Inflammatory macrophage treated with lipopolysaccharide for 4 hours (primary cell): ENCODE measurements at places on chromosomes 13 and 19.

- DNase-seq, result no peak
These were observed 3.6 kb upstream of the SULT2B1 start for GRCh38 chr19:48548253-48548911.

DNA sequence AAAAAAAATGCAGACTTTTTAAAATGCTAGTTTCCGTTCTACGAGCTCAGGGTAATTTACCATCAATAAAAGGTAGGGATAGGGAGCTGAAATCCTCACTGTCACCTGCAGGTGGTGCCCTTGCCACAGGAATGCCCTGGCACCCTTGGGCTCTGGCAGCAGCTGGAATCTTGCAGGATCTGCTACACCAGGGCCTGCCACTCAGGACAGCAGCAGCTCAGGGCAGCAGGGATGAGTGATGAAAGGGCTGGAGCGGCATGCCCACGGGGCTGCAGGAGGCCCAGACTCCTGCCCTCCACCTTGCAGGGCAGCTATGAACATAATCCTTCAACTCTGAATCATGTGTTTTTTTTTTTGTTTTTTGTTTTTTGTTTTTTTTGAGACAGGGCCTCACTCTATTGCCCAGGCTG lies 54.0 kb downstream of the GNG7 start:
- DNase-seq, result peak; percentile 67

- peak; percentile 76 for DNase-seq
These were observed 28.4 kb downstream of the UBAC2 start for GRCh38 chr13:99228737-99229691.

GRCh38 chr13:43088093-43088511 lies 64.7 kb downstream of the DNAJC15 start:
- DNase-seq, result peak; percentile 63

GRCh38 chr13:99078017-99078771 lies 100.3 kb upstream of the DOCK9 start:
- no peak for DNase-seq

GRCh38 chr19:7930765-7931164 lies 4.8 kb upstream of the CTXN1 start:
- DNase-seq, result no peak

DNA sequence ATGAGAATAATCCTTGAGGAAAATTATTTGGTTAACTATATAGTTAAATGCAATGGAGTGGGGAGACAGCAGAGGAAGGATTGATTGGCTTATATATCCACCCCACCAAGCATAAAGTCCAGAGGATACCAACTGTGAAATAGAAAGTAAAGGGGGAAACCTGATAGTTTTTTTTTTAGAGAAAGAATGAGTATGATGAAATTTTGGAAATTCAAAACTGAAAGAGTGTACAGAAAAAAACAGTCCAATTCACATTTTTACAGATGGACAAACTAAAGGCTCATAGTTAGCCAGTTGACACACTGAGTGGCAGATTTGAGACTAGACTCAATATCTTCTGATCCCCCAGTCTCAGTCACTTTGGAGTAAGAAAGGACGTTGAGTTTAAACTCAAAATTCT lies 51.1 kb downstream of the FNDC3A start:
- peak; percentile 73 for DNase-seq

- no peak for DNase-seq
These were observed 138.1 kb downstream of the PTPRS start for GRCh38 chr19:5202553-5202952.

- DNase-seq, result no peak
These were observed 20.1 kb upstream of the TFDP1 start for GRCh38 chr13:113564331-113565023.

GRCh38 chr19:15091918-15092753 lies 10.1 kb downstream of the OR1I1 start:
- DNase-seq, result peak; percentile 68

- no peak for DNase-seq
These were observed 53.8 kb downstream of the ZNF627 start for GRCh38 chr19:11651062-11651461.

GRCh38 chr13:99354371-99354951 lies 47.3 kb upstream of the GPR183 start:
- no peak for DNase-seq

DNA sequence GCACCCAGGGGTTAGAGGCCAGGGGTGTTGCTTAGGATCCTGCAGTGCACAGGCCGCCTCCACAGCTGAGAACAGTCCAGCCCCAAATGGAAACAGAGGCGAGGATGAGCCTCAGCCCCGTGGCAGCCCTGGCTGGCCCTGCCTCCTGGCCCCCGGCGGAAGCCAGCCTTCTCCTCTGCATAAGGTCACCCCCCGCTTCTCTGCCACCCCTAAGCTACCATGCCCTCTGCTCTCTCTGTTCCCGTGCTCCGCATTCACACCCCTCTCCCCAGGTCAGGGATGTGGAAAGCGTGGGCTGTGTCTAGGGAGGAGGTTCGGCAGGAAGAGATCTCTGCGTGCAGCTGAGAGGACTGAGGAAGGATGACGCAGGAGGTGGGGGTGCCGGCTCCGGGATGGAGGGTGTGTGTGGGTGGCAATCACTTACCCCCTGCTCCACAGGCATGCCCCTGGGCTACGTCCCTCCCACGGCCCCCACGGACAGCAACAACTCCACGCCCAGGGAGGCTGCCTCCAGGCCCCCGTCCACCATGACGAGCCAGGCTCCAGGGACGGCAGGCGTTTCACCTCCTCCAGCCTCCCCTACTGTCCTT lies 6.0 kb downstream of the SSC5D start:
- no peak for DNase-seq
